ENCODE measurements at places on chromosomes 11 and 22. TPM values are rescaled to one million over a fixed set of nuclear protein-coding genes. Genes with fewer than 3 reads are reported as not detected.

ART1 gene
- 1.3 TPM for total RNA-seq

DNA sequence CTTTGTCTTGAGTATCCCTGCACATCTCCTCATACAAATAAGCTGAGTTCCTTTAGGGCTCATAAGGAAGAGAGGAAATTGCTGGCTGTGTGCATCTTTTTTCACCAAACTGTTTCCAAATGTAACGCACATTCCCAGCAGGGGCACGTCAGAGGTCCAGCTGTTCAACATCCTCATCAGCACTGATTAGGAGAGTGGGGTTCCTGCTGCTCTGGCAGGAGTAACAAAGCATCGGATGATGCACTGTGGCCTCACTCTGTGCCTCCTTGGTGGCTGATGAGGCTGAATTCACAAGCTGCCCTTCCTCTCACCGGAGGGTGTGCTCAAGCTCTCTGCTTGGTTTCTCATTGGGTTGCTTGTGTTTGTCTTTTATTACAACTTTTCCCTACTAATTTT is 35.5 kb upstream of the SLC25A1 start:
- DNase-seq = no peak

HEPHL1 gene
- total RNA-seq = not detected

DNA sequence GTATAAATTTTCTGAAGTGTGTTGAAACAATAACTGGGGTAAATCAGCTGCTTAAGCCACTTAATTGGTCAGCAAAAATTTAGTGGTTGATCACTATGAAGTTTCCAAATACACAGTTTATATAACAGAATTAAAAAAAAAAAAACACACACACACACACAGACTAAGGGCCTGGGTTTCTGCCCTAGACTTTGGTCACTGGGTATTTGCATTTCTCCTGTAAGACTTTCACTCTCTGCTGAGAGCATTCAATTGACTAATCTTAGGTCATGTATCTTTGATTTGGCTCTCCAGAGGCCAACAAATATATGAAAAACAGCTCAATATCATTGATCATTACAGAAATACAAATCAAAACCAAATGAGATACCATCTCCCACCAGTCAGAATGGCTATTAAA is 214.3 kb downstream of the KCNA4 start:
- no peak for DNase-seq

GRM5 gene
- total RNA-seq = 0.13 TPM

CNTN5 gene
- not detected for total RNA-seq

DNA sequence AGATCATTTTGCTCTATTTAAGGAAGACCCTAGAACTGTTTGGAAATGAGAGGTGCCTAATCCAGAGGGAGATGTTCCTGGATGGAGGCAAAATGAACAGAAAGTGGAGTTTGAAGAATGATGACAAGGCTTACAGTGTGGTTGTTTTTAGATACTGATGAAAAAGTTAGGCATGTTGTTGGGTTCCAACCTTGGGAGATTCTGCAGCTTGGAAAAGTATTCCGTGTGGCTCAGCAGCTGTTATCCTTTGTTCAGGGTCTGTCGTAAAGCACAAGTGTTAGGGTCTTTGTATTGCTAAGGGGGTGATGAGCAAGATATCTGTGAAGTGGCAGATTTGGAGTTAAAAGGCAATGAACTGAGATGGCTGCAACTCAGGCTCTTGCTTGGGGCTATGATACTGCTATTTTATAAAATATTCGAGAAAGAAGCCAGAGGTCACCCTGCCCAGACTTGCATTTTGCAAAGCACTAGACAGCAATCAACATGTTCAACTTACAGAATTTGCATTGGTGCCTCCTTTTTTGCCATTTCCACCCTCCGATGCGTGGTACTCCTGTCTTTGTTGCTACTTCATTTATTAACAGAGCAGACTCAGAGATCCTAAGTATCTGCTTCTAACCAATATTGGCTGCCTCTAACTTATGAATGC is 45.3 kb upstream of the POGLUT3 start:
- DNase-seq = no peak

GRCh38 chr11:68641880-68642279 is 42.5 kb upstream of the GAL start:
- no peak for DNase-seq

DNA sequence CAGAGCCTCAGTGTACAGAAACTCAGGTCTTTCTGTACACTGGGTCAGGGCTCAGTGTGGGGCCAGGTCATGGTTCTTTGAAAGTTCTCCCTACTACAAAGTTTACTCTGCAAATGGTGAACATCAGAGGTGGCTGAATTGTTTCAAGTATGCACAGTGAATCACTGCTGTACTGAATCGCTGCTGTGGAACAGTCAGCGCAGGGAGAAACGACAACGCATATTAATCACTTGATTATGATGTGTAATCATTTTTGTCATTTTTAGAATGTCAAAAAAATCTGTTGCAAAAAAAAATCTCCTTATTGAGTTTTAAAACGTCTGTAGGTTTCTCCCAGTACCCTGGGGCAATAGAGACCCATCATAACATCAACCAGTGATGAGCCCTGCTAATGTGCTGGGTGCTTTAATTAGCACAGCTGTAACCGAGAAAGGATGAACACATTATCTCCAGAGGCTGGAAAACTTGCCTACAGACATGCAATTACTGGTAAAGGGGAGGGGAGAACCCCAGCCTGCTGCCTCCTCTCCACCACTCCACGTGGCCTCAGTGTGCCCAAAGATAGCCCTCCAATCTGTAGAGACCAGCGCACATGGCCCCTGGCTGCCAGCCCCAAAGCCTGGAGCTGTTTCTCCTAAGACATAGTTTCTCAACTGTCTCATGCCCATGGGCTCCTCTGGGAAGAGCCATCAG is 12.8 kb downstream of the ARRB1 start:
- DNase-seq = no peak

ZP1 gene
- total RNA-seq = not detected

DNA sequence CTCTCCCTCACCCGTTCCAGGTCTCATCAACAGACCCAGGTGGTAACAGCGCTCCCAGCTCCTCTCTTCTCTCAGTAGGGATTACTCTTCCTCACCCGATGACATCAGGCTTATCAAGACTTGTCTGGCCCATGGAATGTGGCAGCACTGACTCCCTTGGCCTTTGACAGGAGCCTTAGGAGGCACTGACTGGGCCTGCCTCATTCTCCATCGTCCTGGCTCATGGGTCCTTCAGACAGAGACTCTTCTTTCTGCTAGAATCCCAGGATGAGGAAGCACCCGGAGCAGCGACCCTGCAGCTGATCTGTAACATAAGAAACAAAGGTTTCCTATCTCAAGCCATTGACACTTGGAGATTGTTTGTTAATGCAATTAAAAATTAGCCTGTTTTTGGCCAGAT is 1063.6 kb downstream of the TBC1D22A start:
- peak; percentile 55 for DNase-seq

OR5A1 gene
- total RNA-seq = not detected

DNA sequence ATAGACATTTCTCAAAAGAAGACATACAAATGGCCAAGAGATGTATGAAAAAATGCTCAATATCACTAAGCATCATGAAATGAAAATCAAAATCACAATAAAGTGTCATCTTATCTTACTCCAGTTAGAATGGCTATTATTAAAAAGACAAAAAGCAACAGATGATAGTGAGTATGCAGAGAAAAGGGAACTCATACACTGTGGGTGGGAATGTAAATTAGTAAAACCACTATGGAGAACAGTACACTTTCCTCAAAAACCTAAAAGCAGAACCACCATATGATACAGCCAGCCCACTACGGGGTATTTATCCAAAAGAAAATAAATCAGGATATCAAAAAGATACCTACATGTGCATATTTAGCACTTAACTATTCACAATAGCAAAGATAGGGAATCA is 700.0 kb upstream of the ANO5 start:
- DNase-seq = no peak

DNA sequence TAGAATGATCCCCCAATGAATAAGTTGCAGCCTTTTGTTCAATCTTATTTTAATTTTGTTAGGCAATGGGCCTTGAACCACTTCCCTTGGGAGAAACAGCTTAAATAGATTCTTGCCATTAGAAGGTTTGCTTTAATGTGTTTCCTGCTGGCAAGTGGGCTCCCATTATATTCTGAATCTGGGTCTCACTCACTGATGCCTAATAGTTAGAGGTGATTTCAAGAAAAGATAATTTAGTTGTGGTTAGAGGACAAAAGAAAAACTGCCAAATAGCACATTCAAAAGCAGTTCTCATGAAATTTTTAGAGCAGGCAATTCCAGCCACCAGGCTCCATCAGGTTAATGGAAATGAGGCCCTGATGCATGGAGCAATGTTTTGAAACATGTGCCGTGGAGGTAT is 362.6 kb upstream of the CHORDC1 start:
- no peak for DNase-seq

DBX1 gene
- not detected for total RNA-seq

- DNase-seq = no peak
These were observed 20.5 kb upstream of the FBLN1 start for GRCh38 chr22:45482169-45482568.

CSF2RB gene
- total RNA-seq = 4.9 TPM

- DNase-seq = no peak
These were observed 2.5 kb upstream of the HBB start for GRCh38 chr11:5229356-5229755.

GRCh38 chr11:122069707-122070360 is 46.2 kb downstream of the BLID start:
- DNase-seq = no peak

OR6A2 gene
- total RNA-seq = not detected

- no peak for DNase-seq
These were observed 37.0 kb downstream of the ETS1 start for GRCh38 chr11:128550261-128550821.

CARNS1 gene
- total RNA-seq = 22.2 TPM

GRCh38 chr11:61860054-61860903 is 31.1 kb downstream of the FADS3 start:
- DNase-seq = peak; percentile 87

DNA sequence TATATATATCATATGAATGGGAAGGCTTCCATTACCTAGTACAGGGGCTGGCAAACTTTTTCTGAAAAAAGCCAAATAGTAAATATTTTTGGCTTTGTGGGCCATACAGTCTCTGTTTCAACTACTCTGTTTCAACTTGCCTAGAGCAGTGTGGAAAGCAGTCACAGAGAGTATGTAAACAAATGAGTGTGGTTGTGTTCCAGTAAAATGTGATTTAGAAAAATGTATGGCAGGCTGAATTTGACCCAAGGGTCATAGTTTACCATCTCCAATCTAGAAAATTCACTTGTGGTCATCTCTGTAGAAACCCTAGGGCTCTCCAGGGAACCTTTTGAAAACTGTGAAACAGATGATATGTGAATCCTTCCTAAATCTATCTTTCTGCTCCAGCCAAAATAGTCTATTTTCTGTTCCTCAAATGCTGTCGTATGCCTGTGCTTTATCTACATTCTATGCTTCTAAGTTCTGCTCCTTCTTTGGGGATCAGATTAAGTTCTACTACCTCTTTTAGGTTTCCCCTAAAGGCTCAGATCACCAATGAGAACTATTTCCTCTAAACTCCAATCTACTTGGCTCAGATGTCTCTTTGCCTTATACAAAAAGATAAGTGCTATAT is 356.2 kb downstream of the METTL15 start:
- DNase-seq = no peak

DNA sequence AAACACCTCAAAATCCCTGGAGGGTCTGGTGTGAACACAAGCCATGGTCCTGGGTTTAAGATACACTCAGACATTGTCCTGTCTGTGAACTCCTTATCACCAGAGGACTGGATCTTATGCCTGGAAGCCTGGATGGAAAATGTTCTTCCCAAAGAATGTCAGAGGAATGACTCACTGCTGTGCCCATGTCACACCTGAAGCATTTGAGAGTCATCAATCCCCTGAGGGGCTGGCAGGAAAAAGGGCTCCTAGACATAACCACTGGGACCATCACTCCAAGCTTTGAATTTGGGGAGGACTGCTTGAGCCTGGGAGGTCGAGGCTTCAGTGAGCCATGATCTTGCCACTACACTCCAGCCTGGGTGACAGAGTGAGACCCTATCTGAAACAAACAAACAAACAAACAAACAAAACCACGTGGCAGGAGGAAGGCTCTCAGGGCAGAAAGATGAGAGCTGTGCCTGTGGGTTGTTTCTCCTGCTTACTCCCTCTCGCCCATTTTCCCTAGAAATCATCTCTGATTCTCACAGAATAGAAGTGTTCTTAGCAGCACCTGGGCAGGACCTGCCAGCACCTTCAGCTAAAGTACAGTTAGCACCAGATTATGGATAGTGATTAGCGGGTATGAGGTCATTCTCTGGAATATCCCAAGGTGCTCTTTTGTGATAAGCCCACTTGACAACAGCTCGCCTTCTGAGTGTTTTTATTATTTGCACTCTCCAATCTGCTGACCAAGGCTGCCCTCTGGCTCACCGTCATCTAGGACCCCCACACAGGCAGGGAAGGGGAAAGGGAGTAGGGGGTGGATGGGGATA is 11.9 kb upstream of the PRG2 start:
- DNase-seq = peak; percentile 53

GRCh38 chr11:112421879-112422278 is 161.2 kb upstream of the PLET1 start:
- no peak for DNase-seq

DNA sequence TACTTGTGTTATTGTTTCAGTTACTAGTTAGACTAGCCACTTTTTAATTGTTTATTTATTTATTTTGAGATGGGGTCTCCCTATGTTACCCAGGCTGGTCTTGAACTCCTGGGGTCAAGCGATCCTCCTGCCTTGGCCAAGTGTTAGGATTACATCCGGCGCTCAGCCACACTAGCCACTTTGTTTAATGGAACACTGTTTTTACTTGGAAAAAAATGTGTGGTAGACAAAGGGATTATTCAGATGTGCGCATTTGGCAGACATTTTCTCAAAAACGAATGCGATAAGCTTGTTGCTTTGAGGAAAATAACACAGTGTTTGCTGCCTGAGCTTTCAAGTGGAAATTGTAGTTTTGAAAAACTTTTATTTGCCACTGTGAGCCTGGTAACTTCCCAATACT is 51.0 kb downstream of the CTNND1 start:
- DNase-seq = no peak

- no peak for DNase-seq
These were observed 2.4 kb downstream of the PAFAH1B2 start for GRCh38 chr11:117146521-117146920.

- no peak for DNase-seq
These were observed 5.1 kb downstream of the APBB1 start for GRCh38 chr11:6413791-6414201.

- no peak for DNase-seq
These were observed 43.4 kb downstream of the FAT3 start for GRCh38 chr11:92267968-92268367.

KCNK7 gene
- 1.5 TPM for total RNA-seq

DNA sequence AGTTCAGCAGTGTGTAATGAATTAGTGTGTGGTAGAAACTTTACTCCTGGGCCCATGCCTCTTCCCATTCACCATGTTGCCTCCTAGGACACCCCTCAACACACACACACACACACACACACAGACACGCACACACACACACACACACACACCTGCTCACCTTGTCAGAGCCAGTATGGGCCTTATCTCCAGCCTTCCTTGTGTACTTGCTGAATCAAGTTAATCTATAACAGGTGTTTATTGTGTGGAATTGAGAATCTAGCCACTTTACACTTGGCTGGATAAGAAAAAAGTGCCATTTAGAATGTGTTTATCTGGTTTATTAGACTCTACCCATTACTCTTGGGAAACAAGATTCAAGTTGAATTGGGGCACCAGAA is 14.5 kb upstream of the ZDHHC13 start:
- no peak for DNase-seq
